ENCODE measurements at places on chromosomes 12 and 14.

DNA sequence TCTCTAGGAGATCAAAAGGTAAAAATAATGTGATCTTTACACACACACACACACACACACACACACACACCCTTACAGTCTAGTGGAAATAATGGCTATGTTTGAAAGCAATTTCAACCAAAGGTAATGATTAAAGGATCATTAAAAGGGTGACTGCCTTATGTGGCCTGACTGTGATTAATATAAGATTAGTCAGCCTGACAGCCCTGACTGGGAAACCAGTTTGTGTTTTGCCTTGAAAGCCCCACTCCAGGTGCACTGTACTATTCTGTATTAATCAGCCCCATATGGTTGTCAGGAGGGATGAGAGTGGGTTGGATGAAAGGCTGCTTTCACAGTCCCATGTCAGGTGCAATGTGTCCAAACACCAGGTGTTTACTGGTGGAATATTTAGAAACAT is 10.5 kb downstream of the RASSF9 start:
- no peak for DNase-seq

DNA sequence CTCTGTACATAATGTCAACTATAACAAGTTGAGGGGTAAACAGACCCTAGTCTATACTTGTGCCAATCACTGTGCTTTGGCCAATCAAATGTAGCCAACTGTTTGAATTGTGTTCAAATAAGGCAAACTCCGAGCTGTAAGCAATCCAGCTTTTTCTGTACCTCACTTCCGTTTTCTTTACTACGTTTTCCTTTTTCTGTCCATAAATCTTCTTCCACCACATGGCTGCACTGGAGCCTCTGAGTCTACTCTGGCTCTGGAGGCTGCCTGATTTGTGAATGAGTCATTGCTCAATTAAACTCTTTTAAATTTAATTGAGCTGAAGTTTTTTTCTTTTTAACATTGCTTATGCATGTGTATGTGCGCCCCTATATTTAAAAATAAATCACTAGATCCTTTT is 29.7 kb downstream of the CLEC1A start:
- no peak for DNase-seq

DNA sequence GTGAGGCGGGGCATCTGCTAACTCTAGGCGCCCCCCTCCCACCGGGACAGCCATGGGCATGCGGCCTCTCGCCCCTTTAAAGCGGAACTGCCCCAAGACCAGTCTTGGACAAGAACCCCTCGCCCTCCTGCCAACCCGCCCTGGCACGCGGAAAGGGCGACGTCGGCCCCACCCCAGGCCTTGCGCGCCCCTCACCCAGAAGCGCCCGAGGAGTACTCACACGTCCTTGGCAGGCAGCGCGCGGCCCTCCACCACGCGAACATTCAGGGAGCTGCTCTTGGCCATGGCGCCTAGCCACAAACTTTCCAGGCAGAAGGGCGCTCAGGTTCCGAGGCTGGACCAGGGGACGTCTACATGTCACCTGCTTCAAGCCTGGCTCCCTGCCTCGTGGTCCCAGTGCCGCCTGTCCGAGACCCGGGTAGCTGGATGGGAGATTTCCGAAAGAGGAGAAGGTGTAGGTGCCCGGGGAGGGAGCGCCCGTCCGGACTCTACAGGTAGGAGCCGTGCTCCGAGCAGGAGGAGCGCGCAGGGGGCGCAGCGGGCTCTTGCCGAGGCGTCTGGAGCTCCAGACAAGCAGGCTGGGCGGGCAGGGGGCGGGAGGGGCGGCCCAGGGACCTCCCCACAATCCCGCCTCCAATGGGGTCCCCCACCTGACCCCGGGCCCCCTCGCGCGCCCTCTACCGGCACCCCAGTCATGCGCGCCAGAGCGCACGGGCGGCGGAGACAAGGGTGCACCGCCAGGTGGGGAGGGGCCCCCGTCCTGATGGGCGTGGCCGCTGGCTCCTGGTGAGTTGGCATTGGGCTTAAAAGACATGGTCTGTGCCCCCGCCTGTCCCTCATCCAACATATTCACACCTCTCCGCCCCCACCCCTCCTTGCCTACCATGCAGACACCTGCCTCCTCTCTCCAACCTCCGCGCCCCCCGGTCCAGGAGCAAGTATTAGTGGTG is at the start of gene RASAL1:
Gene RASAL1 (minus strand): TSS at position 584 of the 950 bp plus-strand sequence. CDS start 299 bp downstream, at position 285.
- no peak for DNase-seq

DNA sequence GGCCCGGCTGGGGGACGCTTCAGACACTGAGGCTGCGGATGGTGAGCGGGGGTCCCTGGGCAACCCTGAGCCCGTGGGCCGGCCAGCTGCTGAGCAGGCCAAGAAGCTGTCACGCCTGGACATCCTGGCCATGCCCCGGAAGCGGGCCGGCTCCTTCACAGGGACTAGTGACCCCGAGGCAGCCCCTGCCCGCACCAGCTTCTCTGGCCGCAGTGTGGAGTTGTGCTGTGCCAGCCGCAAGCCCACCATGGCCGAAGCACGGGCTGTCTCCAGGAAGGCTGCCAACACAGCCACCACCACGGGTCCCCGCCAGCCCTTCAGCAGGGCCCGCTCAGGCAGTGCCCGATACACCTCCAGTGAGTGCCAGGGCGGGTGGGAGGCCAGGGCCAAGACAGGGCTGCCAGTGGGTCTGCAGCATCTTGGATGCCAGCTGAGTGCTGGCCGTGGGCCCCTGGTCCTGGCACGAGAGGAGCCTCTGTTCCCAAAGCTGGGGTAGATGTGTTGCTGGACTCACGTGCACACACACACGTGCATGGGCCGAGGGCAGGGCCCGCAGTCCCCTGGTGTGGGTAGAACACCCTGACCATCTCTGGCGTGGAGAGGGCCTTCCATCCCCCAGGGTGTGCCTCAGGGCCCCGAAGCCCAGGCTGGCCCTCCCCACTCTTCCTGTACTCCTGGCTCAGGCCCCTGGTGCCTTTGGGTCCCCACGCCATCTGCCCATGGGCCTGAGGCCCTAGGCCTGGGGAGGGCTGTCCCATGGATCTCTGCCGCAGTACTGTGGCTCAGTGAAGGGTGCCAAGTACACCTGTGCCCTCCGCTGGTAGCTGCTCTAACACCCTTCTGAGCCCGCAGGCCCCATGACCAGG is 22.8 kb downstream of the CEP170B start:
- no peak for DNase-seq

DNA sequence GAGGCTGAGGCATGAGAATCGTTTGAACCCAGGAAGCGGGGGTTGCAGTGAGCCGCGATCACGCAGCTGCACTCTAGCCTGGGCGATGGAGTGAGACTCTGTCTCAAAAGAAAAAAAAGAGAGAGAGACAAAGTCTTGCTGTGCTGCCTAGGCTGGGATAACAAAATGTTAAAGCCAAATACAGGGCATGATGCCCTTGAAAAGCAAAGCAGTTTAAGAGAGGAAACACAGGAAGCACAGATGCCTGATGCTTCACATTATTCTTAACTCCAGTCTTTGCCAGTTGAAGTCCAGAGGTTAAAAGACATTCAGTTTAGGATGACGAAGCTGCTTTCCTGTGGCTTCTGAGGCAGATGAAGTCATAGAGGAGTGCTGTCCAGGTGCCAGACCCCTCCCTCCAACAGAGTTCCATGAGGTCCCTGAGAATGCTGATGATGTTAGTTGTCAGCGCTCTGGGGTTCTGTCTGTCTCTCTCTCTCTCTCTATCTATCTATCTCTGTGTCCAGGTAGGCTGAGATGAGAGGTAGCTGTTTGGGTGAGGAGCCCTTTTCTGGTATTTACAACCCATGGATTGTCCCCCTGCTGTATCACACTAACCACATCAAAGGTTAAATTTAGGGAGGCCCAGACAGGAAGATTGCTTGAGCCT is 4.9 kb upstream of the MRPL52 start:
- DNase-seq, result peak; percentile 97

- DNase-seq, result no peak
Observed at GRCh38 chr14:22678221-22678620, 34.1 kb upstream of the OR6J1 start.

GRCh38 chr12:95815632-95816212 is 25.2 kb upstream of the NTN4 start:
- no peak for DNase-seq

- no peak for DNase-seq
Observed at GRCh38 chr12:55830601-55831446, 1.4 kb upstream of the DNAJC14 start.

DNA sequence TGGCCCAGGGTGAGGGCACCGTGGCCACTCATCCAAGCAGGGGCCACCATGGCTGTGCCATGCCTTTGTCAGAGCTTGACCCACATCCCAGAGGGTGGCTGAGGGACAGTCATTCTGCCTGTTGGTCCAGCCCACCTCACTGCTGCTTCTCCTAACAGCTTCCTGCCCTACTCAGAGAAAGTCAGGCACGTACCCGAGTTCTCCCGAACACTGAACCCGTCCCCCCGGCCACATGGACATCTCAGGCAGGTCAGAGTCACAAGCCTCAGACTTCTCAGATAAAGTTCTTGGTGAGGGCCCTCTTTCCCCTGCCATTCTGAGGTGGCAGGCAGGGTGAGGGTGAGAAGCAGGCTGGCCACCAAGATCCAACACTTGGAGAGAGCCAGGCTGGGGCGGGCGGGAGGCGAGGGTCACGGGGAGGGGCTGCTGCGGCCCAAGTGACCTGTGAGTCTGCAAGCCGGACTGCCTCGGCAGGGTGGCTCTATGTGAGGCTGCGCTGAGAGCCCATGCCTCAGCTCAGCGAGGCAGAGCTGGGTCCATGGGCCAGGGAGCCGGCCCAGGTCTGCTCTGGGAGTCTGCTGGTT is 317.8 kb downstream of the TMEM121 start:
- DNase-seq, result no peak

GRCh38 chr14:100065942-100066574 is 836 bp downstream of the EVL start:
- no peak for DNase-seq

GRCh38 chr12:118921761-118922160 is 59.6 kb upstream of the SRRM4 start:
- no peak for DNase-seq

- no peak for DNase-seq
Observed at GRCh38 chr14:24607081-24607480, 2.4 kb downstream of the GZMH start.

DNA sequence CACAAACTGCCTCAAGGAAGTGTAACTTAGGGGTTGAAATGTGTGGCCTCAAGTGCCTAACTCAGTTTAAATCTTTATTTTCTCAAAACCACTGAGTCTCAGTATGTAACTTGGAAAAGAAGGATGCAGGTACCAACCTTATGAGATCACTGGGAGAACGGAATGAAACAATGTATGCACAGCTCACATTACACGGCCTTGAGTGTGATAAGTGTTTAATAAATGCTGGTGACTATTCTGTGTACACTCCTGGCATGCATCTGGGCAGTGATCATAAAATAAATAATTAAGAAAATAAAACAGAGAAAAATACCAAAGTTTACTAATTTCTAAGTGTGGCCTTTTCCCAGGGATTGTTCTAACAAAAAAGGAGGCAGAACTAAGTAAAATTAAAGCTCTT is 974.5 kb upstream of the FLRT2 start:
- DNase-seq, result no peak

- DNase-seq, result no peak
Observed at GRCh38 chr12:2682296-2683251, 112.2 kb upstream of the FKBP4 start.

All from astrocyte of the cerebellum (primary cell).